Uterine smooth muscle cell (primary cell): ENCODE measurements at places on chromosomes 13 and 19. TPM values are rescaled to one million over a fixed set of nuclear protein-coding genes. Genes with fewer than 3 reads are reported as not detected.

The EXOC3L2 gene
- not detected in 2 replicates for total RNA-seq

The OVOL3 gene
- total RNA-seq = not detected in 2 replicates

The LRRC8E gene
- 9.2 and 10.7 TPM in 2 replicates for total RNA-seq

The LSM7 gene
- 115 and 162 TPM in 2 replicates for total RNA-seq

The NCR1 gene
- total RNA-seq = not detected in 2 replicates

The STOML3 gene
- not detected in 2 replicates for total RNA-seq

The PALM3 gene
- total RNA-seq = 0.55 and 0.87 TPM in 2 replicates

The MAG gene
- not detected in 2 replicates for total RNA-seq

The ZNF850 gene
- total RNA-seq = 2.9 and 3.1 TPM in 2 replicates

The NKG7 gene
- total RNA-seq = not detected in 2 replicates

The TNFSF13B gene
- total RNA-seq = 2.9 and 5.5 TPM in 2 replicates

The ZNF625 gene
- total RNA-seq = 11.2 and 14.5 TPM in 2 replicates

The FFAR1 gene
- not detected in 2 replicates for total RNA-seq

The VSTM2B gene
- total RNA-seq = not detected in 2 replicates

The ZNF99 gene
- under 0.01 TPM in 1 of 2 replicates, not detected in the other for total RNA-seq

The ZNF296 gene
- 0.22 TPM in 1 of 2 replicates, not detected in the other for total RNA-seq

The ATP13A1 gene
- 110 and 138 TPM in 2 replicates for total RNA-seq

The ZNF14 gene
- 5.2 and 8.4 TPM in 2 replicates for total RNA-seq

The FREM2 gene
- total RNA-seq = under 0.01 TPM in 2 replicates

The GSX1 gene
- not detected in 2 replicates for total RNA-seq

The CYP2F1 gene
- total RNA-seq = not detected in 2 replicates

The PLPP2 gene
- 2.9 and 5.0 TPM in 2 replicates for total RNA-seq

The MIA gene
- total RNA-seq = 0.22 and 0.62 TPM in 2 replicates

The TBXA2R gene
- 1.4 and 1.6 TPM in 2 replicates for total RNA-seq

The ZNF225 gene
- total RNA-seq = 5.9 and 6.7 TPM in 2 replicates

The PPAN gene
- 27.4 and 42.7 TPM in 2 replicates for total RNA-seq

The ZNF221 gene
- total RNA-seq = 8.7 and 9.2 TPM in 2 replicates

The PEAK3 gene
- not detected in 2 replicates for total RNA-seq

The BEST2 gene
- 0.25 TPM in 1 of 2 replicates, not detected in the other for total RNA-seq

The FBXO17 gene
- total RNA-seq = 33.9 and 45.4 TPM in 2 replicates

The DACT3 gene
- 6.2 and 8.0 TPM in 2 replicates for total RNA-seq

The ERICH6B gene
- total RNA-seq = not detected in 2 replicates

The CYP4F2 gene
- total RNA-seq = not detected in 2 replicates

The ALOX5AP gene
- total RNA-seq = 0.25 TPM in 1 of 2 replicates, not detected in the other

The SYCN gene
- total RNA-seq = not detected in 2 replicates

The ZNF264 gene
- 34.3 and 45.7 TPM in 2 replicates for total RNA-seq

The KLK4 gene
- not detected in 2 replicates for total RNA-seq

The GPC5 gene
- total RNA-seq = 0.11 and 0.25 TPM in 2 replicates
